ENCODE measurements at places on chromosomes 4 and X.

DNA sequence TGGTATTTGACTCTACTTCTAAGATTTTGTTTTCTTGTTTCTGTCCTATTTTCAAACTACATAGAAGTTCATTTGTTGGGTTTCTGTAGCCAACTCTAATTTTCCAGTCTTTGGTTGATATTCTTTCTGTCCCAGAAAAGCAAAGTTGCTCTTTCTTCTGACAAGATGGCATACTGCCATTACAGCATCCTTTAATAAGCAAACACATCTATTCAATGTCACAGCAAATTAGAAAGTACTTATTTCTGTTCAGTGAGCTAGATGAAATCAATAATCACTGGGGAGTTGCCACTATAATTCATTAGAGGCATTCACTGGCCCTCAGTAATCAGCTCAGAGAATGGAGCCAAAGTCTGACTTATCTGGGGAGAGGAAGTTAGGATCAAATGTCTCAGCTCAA is 1258.0 kb upstream of the IGFBP7 start:
- no peak for DNase-seq

- no peak for DNase-seq
Observed at GRCh38 chrX:155889328-155889727, 8.2 kb downstream of the VAMP7 start.

DNA sequence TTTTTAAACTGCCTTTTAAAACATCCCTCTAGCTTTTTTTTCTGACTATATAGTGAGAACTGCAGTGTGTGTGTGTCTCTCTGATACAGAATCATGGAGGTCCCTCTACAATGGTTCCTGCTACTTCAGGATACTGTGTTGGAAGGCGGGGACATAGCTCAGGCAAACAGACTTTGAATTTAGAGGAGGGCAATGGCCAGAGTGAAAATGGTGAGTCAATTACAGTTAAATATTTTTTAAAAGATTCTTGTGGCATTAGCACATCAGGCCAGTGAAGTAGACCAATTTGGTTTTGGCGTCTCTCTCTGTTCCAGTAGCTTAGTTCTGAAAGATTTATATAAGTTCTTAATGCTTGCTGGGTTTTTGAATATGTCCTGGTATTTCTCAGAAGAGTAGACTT is 47.1 kb downstream of the ALG13 start:
- DNase-seq = no peak

- DNase-seq = no peak
Observed at GRCh38 chr4:65719635-65720034, 49.3 kb upstream of the EPHA5 start.

DNA sequence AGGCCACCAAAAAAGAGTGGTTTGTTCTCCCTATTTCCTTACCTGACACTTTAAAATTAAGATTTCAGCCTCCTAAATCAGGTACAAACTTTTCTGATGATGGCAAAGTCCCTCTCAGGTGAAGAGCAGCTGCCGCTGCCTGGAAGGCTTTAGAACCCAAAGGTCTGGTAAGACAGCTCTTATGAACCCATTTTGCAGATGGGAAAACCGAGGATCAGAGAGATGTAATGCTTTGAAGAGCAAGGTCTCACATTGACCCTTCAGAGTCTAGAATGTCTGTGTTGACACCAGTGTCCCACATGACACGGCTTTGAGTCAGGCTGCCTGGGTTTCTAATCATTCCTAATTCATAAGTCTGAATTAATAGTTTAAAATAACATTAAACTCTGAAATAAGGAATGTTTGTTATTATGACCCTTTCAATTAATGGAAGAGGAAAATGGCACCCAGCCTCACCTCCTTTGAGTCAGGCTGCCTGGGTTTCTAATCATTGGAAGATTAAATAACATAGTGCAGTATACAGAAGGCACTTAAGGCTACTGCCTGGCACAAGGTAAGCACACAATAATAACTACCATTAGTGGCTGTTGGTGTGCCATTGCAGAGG is 27.9 kb upstream of the KIAA0232 start:
- DNase-seq = no peak

GRCh38 chr4:143307531-143307930 is 29.1 kb upstream of the GAB1 start:
- DNase-seq = no peak

Measured in NCI-H526 treated with DMSO at 0.1 percent for 48 hours (cell line).